ENCODE measurements at places on chromosomes 2 and 18.

- DNase-seq = no peak
Measured at GRCh38 chr2:71865391-71865965, 282.2 kb downstream of the CYP26B1 start.

DNA sequence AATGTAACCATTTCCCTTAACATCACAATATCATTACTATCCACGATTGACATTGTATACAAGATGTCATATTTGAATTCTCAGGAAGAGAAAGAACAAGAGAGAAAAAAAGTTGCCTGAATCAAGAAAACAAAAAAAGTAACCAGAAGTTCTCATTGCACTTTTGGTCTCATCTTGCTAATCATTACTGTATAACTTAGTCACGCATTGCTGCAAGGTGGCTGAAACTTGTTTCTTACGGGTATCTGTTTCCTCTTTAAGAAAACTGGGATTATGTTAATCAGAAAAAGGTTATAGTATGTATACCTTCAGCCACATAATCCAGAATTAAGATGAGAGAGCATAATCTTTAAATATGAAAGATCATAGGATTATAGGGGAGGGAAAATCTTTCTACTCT is 639.7 kb upstream of the SYT4 start:
- no peak for DNase-seq

GRCh38 chr18:49968644-49969309 is 155.4 kb upstream of the ACAA2 start:
- no peak for DNase-seq

GRCh38 chr2:61485281-61485680 is 14.4 kb upstream of the USP34 start:
- DNase-seq = no peak

DNA sequence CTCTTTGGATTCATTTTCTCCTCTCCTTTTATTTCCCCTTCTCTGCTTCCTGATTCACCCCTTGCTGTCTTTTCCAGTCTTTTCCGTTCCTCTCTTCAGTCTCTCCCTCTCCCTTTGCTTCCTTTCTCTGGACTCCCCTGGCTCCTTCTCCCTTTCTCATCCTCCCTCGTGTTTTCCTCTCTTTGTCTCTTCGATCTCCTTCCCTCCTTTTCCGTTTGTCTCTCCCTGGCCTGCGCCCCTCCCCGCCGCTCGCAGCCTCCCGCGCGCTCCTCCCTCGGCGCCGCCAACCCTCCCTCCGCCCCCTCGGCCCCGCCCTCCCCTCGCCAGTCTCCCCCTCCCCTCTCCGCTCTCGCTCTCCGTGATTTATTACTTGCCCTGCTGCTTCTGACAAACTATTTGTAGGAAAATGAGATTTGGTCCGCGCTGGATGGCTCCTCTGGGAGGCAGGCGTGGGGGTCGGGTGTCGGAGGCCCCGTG is 46.0 kb upstream of the PAX8 start:
- peak; percentile 59 for DNase-seq

GRCh38 chr2:64454386-64455332 is 697 bp downstream of the LGALSL start:
- DNase-seq = peak; percentile 57

DNA sequence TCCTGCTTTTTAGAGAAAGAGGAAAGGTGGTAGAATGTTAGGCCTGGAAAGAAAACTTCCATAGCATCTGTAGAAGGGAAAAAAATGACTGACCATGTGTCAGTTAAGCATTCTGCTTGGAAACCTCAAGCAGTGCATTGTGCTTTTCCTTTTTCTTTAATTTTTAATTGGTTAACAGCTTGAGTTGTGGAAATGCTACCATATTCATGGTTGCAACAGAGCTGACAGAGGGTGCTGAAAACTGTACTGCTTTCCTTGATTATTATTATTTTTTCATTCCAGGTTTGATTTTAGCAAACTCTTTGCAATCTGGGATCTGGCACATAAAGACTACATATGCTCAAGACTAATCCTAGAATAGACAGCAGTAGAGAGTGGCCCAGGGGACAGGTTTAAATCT is 404.5 kb downstream of the EPHA4 start:
- DNase-seq = no peak

- peak; percentile 50 for DNase-seq
Measured at GRCh38 chr2:70656421-70657010, 102.9 kb upstream of the TGFA start.

- DNase-seq = no peak
Measured at GRCh38 chr2:45690231-45690630, 38.8 kb downstream of the PRKCE start.

All from activated CD4-positive, alpha-beta memory T cell treated with anti-CD3 and anti-CD28 coated beads for 36 hours (primary cell).